ENCODE measurements at places on chromosomes 5 and 9.

DNA sequence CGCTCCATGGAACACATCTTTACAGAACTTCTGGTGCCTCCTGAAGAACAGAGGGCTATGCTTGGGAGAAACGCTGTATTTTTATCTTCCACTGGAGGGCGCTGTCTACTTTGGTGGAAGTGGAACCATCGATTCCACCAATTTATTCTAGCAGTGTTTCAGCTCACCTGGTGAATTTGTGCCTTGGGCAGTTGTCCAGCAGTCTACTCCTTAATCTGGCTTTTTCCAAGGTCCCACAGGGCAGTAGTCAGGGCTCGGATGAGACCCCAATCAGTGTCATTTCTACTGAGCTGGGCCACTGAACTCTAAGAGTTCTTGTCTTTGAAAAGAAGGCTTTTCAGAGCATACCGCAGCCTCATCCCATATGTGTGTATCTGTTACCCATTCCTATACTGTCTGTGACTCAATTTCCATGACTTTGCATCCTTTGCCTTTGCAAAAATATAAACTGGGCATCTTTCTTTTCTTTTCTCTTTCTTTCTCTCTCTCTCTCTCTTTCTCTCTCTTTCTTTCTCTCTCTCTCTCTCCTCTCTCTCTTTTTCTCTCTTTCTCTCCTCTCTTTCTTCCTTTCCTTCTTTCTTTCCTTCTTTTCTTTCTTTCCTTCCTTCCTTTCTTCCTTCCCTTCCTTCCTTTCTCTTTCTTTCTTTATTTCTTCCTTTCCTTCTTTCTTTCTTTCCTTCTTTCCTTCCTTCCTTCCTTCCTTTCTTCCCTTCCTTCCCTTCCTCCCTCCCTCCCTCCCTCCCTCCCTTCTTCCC, 138.4 kb upstream of the ZNF618 start:
- peak; percentile 70 for DNase-seq

- DNase-seq: no peak
Measured at GRCh38 chr9:118028225-118028624, 324.0 kb downstream of the TLR4 start.

GRCh38 chr9:127154390-127155191, 32.2 kb upstream of the ANGPTL2 start:
- DNase-seq: no peak

GRCh38 chr9:126413391-126414068, 86.9 kb downstream of the MVB12B start:
- no peak for DNase-seq

DNA sequence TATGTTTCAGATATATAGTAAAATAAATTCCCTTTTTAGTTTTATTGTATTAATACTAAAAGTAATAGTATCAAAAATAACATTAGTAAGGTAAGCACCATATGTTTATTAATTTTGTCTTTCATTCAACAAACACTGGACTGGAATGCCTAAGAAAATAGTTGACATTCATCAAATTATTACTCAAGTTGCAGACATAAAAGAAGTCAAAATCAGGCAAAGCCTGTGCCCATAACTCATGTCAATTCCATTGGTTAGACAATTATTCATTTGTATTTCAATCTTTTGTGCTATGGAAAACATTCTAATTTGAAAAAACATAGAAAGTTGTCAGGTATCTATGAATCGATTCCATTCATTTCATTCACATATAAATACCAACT, 158.9 kb downstream of the CEMIP2 start:
- DNase-seq: no peak

GRCh38 chr5:113760486-113760885, 247.0 kb downstream of the YTHDC2 start:
- DNase-seq: no peak

DNA sequence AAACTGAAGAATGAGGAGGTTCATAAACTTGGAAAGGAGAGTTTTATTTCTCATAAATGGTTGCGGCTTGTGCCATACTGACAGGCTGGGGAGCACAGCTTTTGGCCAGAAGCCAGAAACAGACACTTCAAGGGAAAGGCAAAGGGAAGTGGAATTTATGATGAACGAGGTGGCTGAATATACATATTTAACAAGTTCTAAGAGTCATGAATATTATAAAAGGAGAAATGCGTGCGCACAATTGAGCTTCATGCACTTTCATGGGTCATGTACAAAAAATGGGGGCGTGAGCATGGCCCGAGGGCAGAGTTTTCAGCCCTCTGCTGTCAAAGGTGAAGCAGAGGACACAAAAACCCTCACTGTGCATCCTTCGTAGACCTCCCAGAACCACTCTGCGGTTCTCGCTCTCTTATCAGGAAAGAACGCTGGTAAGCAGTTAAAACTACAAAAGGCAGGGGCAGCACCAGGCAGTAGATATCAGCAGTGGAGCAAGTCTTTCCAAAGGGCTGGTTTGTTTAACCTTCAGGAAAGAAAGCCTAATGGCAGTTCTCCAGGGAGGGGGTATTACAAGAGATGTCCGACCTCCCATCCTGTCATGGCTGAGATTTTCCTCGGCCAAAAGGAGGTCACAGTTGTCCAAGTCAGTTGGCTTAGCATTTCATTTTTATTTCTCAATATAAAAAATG, 29.0 kb downstream of the AUH start:
- peak; percentile 16 for DNase-seq

GRCh38 chr9:89317282-89317681, 1.0 kb upstream of the SECISBP2 start:
- DNase-seq: no peak

GRCh38 chr5:68845131-68845530, 248.7 kb upstream of the SLC30A5 start:
- DNase-seq: no peak
